Regular cardiac myocyte (primary cell): ENCODE measurements at places on chromosomes 6 and 20. TPM values are rescaled to one million over a fixed set of nuclear protein-coding genes. Genes with fewer than 3 reads are reported as not detected.

IL17A gene
- not detected in 2 replicates for total RNA-seq

LRRN4 gene
- 0.28 and 0.38 TPM in 2 replicates for total RNA-seq

PAK5 gene
- not detected in 2 replicates for total RNA-seq

NKAPL gene
- total RNA-seq: 2.1 and 3.1 TPM in 2 replicates

GMPR gene
- total RNA-seq: 7.6 and 8.1 TPM in 2 replicates

CEP162 gene
- total RNA-seq: 5.2 and 8.2 TPM in 2 replicates

COL19A1 gene
- under 0.01 and 1.4 TPM in 2 replicates for total RNA-seq

PGC gene
- not detected in 2 replicates for total RNA-seq

WTAP gene
- 103 and 125 TPM in 2 replicates for total RNA-seq

STMND1 gene
- total RNA-seq: not detected in 2 replicates

CTAGE9 gene
- total RNA-seq: not detected in 2 replicates

ANKRD66 gene
- not detected in 2 replicates for total RNA-seq

SEL1L2 gene
- total RNA-seq: not detected in 2 replicates

ZNF391 gene
- total RNA-seq: 0.19 and 2.5 TPM in 2 replicates

DCDC2 gene
- 1.5 and 1.7 TPM in 2 replicates for total RNA-seq

MEP1A gene
- total RNA-seq: not detected in 2 replicates

CRYBG1 gene
- 1.7 and 7.1 TPM in 2 replicates for total RNA-seq

FAM229B gene
- 28.4 and 33.8 TPM in 2 replicates for total RNA-seq

ARHGAP40 gene
- total RNA-seq: not detected in 2 replicates

HSD17B8 gene
- 4.6 and 9.0 TPM in 2 replicates for total RNA-seq

EDN1 gene
- total RNA-seq: 46.8 and 87.4 TPM in 2 replicates

OXT gene
- total RNA-seq: not detected in 2 replicates

PBOV1 gene
- not detected in 2 replicates for total RNA-seq

PI16 gene
- 0.28 and 0.38 TPM in 2 replicates for total RNA-seq

PAQR8 gene
- total RNA-seq: 3.5 and 6.2 TPM in 2 replicates

OR2J3 gene
- not detected in 2 replicates for total RNA-seq

MICB gene
- total RNA-seq: 9.0 and 20.7 TPM in 2 replicates

BNIP5 gene
- not detected in 2 replicates for total RNA-seq

HRH3 gene
- not detected in 2 replicates for total RNA-seq

SOBP gene
- 4.6 and 11.6 TPM in 2 replicates for total RNA-seq

CALHM5 gene
- 11.7 and 17.2 TPM in 2 replicates for total RNA-seq

RSPO3 gene
- total RNA-seq: under 0.01 and 2.0 TPM in 2 replicates

GSTA3 gene
- not detected in 2 replicates for total RNA-seq

BEND6 gene
- 10.0 and 13.8 TPM in 2 replicates for total RNA-seq

NNAT gene
- 0.19 TPM in 1 of 2 replicates, not detected in the other for total RNA-seq

WFDC10B gene
- not detected in 2 replicates for total RNA-seq

PM20D2 gene
- total RNA-seq: 3.1 and 4.6 TPM in 2 replicates

CLPSL2 gene
- total RNA-seq: not detected in 2 replicates

CYP39A1 gene
- total RNA-seq: under 0.01 and 1.1 TPM in 2 replicates

CENPQ gene
- 7.0 and 12.7 TPM in 2 replicates for total RNA-seq

SLC22A2 gene
- under 0.01 TPM in 1 of 2 replicates, not detected in the other for total RNA-seq

KIFC1 gene
- 5.9 and 52.1 TPM in 2 replicates for total RNA-seq

ALDH8A1 gene
- 0.38 and 0.85 TPM in 2 replicates for total RNA-seq

NT5E gene
- 306 and 439 TPM in 2 replicates for total RNA-seq

LCA5 gene
- total RNA-seq: 4.4 and 7.9 TPM in 2 replicates

FHL5 gene
- 0.28 TPM in 1 of 2 replicates, not detected in the other for total RNA-seq

KCNK16 gene
- not detected in 2 replicates for total RNA-seq

TFAP2D gene
- not detected in 2 replicates for total RNA-seq

KCNB1 gene
- total RNA-seq: under 0.01 TPM in 2 replicates

ADGB gene
- total RNA-seq: not detected in 2 replicates

CFAP61 gene
- total RNA-seq: 0.19 TPM in 1 of 2 replicates, not detected in the other

TRIM10 gene
- total RNA-seq: under 0.01 TPM in 1 of 2 replicates, not detected in the other

GPX5 gene
- total RNA-seq: not detected in 2 replicates
